ENCODE measurements at places on chromosomes 12 and 14.
A peak's percentile ranks its signal among the peaks of the same experiment; 100 is the strongest.

DNA sequence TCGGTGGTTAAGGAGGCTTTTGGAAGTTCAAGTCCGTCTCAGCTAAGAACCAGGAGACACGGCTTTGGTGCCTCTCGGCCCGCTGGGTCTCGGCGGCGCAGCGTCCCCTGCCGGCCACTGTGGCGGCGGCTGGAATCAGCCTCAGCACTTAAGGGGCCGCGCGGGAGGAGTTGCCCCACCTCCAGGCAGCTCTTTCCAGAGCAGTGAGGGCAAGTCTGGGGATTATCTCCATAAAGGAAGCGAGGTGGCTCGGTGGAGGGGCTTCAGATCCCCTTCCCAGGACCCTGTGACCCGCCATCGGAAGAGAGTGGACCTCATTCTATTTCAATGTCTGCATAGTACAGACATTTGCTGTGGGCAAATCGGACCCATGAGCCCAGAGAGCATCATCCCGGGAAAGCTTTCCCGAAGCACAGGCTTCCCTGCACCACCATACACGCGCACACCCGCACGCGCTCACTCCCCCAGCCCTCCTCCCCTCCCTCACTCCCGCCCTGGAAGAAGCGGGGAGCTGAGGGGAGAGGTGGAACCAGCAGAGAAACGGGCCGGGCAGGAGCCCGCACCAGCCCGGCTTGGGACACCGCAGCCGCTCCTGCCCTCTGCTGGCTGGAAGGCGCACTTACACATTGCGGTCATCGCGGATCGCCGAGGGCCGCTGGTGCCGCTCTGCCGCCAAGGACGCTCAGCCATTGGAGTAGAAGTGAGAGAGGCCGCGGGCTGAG lies 15.9 kb downstream of the RNASE2 start:
- DNase-seq = peak; percentile 64

DNA sequence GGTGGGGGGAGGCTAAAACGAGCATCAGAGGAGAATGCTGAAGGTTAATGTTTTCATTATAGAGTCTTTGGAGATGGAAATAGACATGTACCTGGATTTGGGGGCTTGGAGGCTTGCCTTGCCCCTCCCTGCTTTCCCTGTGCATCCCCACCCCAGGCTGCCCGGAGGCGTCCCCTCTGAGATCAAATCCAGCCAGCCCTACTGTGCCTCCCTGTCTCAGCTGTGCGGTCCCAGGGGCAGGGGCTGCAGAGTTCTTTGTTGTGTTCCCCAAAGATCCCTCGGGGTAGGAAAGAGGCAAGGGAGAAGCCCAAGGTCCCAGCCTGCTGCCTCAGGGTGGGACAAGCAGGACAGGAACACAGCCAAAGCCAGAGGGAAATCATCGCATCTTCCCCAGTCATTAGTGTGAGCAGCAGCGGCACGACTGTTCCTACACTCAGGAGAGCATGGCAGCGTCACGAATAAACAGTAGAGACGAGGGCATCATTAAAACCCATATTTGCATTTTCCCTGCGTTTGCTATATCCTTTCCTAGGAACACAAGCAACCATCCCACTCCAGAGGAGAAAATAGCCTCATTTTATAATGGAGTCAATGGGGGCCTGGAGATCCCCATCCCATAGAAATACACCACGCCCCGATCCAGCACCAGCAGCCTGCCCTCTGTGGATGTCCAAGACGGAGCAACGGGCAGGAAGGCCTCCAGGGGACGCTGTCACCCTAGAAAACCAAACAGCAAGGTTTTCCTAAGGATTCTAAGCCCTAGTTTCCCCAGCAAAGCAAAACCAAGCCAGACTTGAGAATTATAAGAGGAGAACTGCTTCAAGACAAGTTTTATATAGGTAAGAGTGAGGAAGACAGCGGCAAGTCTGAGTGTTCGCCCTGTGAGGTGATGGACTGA lies 32.4 kb downstream of the ANO2 start:
- no peak for DNase-seq

DNA sequence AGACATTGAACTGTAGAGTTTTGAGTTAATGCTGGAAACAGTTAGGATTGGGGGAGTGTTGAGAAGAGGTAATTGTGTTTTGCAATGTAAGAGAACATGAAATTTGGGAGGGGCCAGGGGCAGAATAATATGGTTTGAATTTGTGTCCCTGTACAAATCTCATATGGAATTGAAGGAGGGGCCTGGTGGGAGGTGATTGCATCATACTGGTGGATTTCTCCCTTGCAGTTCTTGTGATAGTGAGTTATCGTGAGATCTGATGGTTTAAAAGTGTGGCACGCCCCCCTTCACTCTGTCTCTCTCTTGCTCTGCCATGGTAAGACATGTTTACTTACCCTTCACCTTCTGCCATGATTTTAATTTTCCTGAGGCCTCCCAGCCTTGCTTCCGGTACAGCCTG lies 876.0 kb upstream of the FBXO33 start:
- no peak for DNase-seq

- no peak for DNase-seq
Measured at GRCh38 chr14:63301891-63302534, 16.7 kb downstream of the GPHB5 start.

- DNase-seq = no peak
Measured at GRCh38 chr12:120037851-120038250, 48.8 kb downstream of the BICDL1 start.

DNA sequence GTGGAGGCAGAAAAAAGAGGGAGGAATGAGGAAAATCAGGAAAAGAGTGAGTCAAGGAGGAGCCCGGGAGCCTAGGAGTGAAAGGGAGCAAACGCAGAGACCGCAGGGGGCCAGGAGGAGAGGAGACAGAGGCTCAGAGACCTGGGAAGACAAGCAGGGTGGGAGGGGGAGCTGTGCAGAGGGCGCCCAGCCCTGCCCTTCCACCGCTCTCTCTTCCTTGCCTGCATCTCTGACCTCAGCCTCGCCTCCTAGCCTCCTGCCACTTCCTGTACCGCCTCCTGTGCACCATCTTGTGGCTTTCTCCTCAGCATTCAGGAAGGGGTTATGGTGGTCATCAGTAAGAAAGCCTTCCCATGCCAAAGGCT lies 1.3 kb downstream of the CLSTN3 start:
- DNase-seq = no peak

- no peak for DNase-seq
Measured at GRCh38 chr12:17438141-17438540, 651.9 kb downstream of the RERGL start.
